Stimulated activated CD4-positive, alpha-beta T cell treated with anti-CD3 and anti-CD28 coated beads, Interleukin-12 subunit alpha, Interleukin-12 subunit beta, amount 100 ng/mL, for 4 hours (primary cell): ENCODE measurements at places on chromosomes 16 and 17.

GRCh38 chr16:1548727-1549126 is 15.3 kb downstream of the TMEM204 start:
- no peak for DNase-seq

DNA sequence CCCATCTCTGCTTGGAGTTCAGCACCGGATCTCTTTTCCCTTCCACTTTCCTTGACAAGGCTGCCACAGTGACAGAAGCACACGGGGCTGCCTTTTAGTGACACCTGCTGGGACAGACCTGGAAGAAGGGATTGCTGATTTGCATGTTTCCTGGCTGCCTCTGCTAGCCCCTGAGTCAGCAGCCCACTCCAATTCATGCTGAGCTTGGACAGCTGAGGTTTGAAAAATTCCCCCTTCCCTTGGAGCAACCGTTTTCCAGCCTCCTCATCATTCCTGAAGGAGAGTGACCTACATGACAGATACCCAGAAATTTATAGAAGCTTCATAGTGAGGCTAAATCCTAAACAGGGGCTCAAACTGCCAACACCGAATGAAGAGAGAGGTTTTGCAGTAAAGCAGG is 18.8 kb upstream of the RBL2 start:
- DNase-seq, result no peak

DNA sequence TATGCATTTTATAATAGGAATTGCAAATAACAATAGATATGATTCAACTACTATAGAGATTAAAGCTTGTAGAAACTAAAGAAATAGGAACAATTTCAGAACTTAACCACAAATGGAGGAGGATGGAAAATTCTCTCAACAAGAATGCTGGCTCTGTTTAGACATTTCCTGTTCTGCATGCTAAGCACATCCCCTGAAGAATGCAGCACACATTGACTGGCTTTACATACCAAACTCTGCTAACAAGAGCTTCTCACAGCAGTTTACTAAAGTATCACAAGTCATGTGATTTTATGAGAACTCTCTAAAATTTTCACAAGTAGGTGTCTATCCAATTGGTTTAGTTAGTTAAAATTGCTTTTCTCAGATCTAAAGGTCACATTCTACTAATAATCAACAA is 85.2 kb downstream of the SPAG9 start:
- DNase-seq, result no peak

GRCh38 chr16:6891496-6891895 is 441.1 kb upstream of the RBFOX1 start:
- DNase-seq, result no peak

DNA sequence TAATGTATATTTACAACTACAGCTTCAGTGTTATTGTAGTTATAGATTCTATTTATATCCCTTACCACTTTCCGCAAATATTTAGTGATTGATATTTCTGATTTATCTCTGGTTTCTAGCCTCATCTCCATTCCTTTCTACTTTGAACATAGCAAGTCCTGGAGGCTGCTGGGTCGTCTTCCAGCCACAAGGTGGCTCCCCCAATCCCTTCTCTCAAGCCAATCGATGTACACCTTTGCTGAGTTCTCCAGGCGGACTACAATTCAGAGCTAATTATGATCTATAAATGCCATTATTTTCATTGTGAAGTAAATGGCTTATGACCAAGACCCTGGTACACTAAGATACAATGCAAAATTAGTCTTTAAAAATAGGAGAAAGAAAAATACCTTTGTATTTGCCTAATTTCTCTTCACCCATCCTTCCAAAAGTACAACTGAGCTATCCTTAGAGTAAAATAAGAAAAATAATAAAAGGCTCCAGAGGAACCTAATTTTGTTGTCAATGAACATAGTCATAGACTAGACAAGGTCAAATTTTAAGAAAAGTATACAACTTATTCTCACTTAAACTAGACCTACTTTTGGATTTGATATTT is 122.1 kb downstream of the SKAP1 start:
- peak; percentile 41 for DNase-seq

DNA sequence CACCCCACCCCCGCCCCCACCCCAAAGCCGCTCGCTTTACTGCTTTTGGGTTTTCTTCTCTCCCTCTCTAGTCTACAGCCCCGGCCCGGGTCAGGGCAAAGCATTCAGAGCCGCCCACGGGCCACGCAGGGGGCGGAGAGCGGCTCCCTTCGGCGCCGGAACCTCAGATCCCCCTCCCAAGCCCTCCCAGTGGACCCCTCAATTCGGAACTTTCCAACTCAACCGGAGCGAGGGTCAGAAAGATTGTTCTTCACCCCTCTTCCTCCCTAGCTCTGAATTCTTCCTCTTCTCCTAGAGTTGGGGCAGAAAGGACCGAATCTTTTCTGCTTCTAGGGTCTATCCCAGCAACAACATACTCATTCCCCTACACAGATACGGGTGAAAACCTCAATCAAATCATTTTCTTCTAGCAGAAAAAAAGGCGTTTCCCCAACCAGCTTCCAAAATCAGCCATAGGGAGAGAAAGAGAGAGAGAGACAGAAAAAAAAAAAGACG is 1.0 kb downstream of the HOXB2 start:
- DNase-seq, result peak; percentile 55

DNA sequence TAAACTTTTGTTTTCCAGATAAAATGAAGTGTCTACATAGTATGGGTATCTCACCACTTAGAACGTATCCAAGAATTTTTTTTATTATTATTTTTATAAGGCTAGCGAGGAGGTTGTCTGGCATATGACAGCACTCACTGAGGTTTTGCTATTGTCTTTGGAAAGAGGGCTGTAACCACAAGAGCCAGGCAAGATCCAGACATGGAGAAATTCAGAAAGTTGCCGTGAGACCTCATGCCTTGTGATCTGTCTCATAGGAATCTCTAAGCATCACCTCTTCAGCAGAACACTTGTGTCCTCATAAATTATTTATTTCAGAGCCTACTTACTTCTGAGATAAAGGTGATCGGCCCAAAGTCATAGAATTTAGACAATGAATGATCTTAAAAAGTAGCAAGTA is 410.8 kb downstream of the CDH11 start:
- DNase-seq, result no peak

DNA sequence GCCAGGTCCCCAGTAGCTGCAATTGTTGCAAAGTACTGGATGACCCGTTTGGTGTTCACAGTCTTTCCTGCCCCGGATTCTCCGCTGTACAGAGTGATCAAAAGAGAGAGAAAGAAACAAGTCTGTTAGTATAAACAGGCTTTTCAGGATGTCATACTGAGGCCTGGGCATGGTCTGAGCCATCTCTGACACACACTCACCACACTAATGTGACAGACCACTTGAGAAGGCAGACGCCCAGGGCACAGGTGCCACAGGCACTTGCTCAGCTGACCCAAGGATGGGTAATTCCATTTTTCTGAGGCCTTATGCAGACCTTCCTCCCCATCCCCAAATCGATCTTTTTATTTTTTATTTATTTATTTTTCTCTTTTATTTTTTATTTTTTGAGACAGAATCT is 7.5 kb downstream of the MYH3 start:
- no peak for DNase-seq

- DNase-seq, result no peak
Observed at GRCh38 chr16:79751471-79752184, 151.1 kb upstream of the MAF start.

- DNase-seq, result no peak
Observed at GRCh38 chr16:85584267-85584666, 28.9 kb upstream of the GSE1 start.

DNA sequence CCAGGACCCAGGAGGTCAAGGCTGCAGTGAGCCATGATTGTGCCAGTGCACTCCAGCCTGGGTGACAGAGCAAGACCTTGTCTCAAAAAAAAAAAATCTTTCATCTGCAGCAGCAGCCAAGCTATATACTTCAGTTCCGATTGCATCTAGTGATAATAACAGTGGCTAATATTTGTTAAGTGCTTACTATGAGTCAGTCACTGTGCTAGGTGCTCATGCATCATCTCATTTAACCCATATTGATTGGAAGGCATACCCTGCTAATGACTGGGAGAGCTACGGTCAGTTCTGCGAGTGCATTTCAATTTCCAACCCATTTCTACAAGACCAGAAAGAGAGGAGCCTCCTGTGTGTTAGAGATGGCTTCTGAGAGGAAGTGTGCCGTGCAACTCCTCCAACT is 7.7 kb upstream of the TUBG2 start:
- DNase-seq, result no peak

DNA sequence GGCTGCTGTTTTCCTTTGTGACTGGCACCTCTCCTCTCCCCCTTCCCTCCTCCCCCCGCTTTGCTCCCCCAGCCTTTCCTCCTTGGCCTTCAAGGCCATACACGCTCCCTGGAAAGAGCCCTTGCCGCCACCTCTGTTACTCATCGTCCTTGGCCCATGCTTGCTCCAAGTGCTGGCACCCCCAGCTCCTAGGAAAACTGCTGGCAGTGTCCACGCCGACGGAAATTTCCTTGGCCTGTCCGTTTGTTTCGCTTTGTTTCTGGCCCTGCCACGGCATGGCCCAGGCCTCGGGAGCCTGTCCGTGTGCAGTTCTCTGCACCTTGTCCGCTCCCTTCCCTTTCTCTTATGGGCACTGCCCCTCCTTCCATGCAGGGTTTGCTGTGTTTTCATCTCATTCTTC is 18.0 kb downstream of the CA5A start:
- no peak for DNase-seq

GRCh38 chr16:83913245-83913633 is 14.3 kb downstream of the MLYCD start:
- DNase-seq, result no peak

DNA sequence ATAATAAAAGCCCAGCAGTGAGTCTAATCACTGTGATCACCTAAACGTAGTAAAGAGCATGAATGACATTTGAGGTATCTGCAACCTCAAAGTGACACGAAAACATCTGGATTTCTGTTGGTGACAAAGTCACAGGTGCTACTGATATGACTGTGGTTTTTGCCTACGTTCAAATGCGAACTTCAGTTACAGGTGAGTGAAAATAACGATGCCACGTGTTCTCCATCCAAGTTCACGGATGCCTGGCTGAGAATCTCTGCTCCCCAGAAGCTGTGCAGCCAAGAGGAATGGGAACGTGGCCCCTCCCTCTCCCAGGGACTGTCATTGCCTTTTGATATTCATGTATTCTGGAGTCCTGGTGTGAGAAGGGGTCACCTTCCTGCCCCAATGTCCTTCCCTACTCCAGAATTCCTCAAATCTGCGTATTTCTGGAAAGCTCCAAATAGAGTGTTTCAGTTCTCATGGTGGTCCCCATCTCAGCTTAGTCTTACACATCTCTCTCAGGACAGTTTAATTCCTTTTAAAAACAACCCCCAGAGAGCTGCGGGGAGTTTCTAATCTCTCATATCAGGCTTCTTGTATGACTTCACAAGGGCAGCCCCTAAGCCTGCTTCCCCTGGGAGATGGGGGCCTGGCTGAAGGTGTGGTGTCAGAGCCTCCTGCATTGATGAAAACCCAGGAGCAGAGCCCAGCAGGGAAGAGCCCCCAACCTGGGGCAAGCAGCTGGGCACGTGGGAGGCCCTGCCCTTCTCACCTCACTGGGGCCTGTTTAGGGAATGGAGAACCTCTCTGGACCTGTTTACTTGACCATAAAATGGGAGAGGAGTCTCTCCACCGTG is 25.8 kb downstream of the PIK3R5 start:
- DNase-seq, result no peak

- no peak for DNase-seq
Observed at GRCh38 chr16:4265676-4266075, 7.1 kb downstream of the TFAP4 start.

DNA sequence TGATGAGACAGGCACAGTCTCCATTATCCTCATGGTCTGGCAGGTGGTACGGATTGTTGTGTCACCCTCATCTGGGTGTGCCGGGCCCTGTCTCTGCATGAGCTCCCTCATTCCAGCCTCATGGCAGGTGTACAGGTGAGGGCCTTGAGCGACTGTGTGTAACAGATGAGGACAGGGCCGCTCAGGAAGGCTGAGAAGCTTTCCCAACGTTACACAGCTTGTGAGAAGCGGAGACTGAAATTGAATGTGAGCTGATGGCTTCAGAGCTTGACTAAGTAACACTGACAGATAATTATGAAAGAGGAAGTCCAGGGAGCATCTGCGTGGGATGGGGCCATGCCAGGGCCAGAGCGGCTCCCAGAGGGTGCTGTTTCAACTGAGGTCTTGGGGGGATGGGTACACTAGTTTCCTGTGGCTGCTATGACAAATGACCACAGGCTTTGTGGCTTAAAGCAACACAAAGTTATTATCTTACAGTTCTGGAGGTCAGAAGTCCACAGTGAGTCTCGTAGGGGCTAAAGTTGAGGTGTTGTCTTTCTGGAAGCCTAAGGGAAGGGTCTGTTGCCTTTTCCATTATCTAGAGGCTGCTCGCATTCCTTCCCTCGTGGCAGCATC is 36.7 kb downstream of the CMIP start:
- DNase-seq, result no peak

DNA sequence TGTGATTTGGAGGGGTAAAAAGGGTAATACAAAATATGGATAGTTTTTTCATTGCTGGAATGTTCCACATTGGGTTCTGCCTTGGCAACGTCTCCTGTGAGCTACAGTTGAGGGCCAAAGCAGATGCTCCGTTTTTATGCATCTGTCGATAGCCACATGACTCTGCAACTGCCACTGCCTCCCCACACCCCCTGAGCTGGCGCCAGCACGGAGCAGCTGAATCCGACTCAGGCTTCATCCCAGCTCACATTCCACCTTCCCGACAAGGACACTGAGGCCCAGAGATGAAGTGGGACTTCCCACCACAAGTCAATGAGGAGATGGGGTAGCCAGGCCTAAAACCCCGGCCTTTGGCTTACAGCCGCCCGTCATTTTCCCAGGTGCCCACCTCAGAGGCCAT is 334.1 kb downstream of the CDH13 start:
- DNase-seq, result no peak

- no peak for DNase-seq
Observed at GRCh38 chr16:81816351-81816750, 37.3 kb downstream of the PLCG2 start.

GRCh38 chr17:37830151-37830993 is 85.5 kb upstream of the HNF1B start:
- DNase-seq, result no peak

DNA sequence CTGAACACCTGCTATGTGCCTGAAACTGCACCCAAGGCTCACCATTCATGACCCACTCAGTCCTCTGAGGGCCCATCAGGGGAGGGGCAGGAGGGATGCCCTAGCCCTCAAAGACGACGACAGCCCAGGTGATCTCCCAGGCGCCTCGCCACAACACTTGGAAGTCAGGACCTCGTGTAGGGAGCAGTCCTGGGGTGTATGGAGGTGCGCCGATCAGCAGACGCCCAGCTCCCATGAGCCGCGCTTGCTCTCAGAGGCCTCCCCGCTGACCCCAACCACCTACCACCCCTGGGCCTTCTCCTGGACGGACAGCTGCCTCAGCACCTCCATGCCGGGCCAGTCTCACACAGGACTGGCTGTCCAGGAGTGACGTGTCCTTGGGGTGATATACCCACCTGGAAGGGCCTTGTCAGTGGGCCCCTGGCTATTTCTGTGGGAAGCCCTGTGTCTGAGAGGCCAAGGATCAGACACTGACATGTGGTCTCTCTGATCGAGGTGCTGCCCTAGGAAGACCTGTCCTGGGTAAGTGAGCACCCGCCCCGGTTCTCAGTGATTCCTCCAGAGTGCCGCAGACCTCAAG is 26.7 kb downstream of the KDM8 start:
- DNase-seq, result no peak
